ENCODE measurements at places on chromosomes 2 and 18.
A peak's percentile ranks its signal among the peaks of the same experiment; 100 is the strongest.

- DNase-seq, result no peak
Observed at GRCh38 chr2:172249334-172249733, 146.6 kb upstream of the DLX2 start.

DNA sequence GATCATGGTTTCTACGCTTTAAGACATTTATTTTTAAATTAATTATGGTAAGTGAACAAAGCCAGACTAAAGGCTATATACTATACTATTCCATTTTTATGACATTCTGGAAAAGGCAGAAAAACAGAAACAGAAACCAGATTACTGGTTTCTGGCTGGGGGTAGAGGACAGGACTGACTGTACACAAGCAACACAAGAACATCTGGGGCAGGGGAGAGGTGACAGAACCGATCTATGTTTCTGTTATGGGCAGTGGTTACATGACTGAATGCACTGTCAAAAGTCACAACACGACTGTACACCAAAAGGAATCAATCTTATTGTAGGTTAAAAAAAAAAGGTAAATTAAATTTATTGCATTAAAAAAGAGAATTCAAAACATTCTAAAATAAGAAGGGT lies 64.7 kb downstream of the PTPN2 start:
- no peak for DNase-seq

DNA sequence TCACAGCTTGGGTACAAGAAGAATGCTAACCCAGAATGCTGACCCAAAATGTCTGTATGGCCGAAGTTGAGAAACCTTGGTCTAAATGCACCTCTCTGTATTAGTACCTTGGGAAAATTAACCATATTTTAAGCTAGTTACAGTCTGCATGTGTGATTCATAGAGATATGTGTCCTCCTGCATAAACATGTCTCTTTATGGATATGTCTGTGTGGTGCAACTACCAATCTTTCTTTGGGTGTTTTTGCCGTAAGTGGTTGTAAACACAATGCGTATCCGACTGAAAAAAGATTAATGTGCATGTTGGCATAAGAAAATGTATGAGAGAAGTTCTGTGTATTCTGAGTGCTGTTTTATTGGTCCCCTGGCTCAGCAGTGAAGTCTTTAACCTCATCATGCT lies 54.2 kb upstream of the GAREM2 start:
- no peak for DNase-seq

DNA sequence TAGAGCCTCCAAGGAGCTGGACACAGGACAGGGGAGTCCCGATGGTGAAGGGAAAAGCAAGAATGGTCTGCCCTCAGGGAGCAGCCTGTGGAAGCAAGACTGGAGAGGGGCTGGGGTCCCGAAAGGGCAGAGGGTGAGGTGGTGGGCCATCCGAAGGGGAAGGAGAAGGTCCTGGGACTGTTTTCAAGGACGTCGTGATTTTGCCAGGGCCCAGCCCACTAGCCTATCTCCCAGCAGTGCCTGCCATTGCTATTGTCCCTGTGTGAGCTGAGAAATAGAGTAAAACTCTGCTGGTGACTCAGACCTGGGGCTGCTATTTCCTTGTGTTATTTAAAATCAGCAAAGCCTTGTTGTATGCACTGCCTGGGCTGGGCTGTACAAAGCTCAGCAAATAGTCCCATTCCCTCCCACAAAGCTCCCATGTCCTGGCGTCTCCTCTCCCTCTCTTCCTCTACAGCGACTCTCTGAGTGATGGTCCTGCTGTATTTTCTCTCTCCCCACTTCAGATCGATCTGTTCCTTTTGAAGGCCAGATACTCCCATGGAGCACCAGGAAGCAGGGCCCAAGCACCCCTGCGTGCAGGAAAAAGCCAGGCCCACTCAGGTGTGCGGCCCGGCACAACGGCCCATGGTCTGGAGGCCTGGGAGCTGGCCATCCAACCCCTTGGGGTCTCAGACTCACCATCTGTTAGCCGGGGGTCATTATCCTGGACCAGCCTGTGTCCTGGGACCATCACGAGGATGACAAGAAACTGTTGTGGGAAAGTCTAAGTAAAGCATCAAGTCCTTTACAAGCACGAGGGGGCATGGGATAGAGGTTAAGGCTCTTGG lies 65.0 kb upstream of the OTOF start:
- DNase-seq, result no peak

DNA sequence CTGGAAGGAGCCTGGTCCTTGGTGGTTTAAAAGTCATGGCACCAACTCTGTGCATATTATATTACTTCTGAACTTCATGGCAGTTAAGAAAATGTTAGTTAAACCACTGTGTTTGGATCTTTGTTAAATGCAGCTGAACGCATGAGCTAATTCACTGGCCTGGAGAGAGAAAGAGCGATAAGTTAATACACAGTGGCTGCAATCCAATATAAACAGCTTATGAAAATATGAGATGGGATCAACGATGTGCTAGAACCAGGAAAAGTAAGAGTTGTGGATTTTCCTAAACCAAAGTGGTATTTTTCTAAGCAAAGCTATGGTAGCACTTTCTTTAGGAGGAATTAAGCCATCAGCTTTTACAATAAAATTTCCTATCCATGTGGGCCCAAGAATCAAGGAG lies 326.7 kb downstream of the MTX2 start:
- DNase-seq, result no peak

DNA sequence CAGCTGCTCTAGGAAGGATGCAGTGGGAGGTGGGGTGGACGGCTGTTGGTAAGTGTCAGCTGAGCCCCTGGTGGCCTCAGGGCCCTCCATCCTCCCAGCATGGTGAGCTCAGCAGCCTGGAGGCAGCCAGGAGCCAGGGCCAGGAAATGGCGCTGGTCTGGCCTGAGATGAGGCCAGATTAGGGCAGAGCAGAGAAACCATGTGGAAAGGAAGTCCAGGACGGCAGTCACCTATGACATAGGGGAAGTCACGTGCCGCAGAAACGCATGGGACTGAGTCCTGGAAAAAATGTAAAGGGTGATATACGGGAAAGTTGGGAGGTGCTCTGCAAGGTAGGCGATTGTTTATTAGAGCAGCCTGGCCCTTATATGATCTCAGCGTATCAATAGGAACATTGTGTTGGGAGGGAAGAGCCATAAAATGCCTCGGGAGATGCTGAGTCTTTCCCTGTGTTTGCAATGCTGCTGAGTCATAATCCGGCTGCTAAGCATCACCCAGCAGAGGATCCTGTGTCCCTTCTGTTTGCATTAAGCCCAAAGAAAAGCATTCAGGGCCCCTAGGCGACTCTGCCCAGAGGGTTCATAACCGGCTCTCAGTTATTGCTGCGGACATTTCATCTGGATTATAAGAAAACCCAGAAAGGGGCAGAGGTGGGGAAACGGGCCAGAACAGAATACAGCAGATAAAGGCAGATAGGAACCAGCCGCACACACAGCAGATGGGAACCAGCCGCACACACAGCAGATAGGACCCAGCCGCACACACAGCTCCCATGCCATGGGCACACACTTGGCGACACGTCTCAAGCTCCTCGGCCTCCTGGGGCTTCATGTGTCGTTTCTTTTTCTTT lies 30.3 kb upstream of the B3GNT7 start:
- peak; percentile 56 for DNase-seq

DNA sequence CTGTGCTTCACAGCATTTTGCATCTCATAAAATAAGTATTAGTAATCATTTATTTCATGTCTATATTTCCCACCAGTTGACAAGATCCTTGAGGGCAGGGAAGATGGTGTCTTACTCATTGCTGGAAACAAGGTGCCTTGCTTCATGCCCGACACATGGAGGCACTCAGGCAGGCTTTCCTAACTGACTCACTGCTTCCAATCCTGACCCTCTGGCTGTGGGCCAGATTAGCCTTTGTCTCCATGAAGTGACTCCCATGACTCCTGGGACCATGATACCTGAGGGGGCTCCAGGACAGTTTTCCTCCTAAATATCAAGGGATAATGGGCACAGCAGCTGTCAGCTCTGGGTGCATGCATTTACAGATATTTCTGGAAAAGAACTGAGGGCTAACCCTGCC lies 275.1 kb downstream of the AGPS start:
- DNase-seq, result no peak

DNA sequence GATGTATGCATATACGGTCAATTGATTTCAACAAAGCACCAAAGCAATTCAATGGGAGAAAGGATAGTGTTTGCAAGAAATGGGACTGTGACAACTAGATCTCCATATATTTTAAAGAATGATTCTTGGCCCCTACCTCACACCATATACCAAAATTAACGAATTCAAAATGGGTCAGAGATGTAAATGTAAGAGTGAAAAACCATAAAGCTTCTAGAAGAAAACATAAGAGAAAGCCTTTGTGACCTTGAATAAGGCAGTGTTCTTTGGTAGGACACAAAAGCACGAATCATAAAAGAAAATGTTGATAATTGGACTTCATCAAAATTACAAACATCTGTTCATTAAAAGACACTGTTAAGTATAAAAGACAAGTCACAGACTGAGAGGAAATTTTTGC lies 5.0 kb upstream of the PROC start:
- DNase-seq, result no peak

- DNase-seq, result no peak
Observed at GRCh38 chr2:43265421-43265820, 39.0 kb upstream of the ZFP36L2 start.

DNA sequence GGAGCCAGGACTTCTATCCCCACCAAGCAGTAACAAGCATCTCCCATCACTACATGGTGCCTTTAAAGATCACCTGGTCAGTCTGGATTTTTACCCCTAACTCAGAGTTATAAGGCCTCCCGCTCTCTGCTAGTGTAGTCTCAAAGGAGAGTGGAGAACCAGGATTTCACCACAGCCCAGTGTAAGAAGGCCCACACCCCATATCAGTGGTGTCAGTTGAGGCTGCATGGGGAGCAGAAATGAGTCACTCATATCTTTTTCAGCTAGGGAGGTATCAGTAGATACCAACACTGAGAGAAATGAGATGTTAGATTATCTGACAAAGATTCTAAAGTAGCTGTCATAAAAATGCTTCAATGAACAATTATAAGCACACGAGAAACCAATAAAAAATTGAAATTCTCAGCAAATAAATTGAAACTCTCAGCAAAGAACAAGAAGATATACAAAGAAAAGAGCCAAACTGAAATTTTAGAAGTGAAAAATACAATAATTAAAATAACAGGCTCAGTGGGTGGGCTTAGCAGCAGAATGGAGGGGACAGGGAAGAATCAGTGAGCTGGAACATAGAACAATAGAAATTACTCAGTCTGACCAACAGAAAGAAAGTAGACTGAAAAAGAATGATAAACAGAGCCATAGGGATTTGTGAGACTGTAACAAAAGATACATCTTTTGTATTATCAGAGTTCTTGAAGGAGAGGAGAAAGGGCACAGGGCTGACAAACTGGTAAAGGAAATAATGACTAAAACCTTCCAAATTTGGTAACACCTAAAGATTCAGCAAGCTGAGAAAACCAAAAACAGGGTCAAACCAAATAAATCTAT lies 257.7 kb downstream of the ANAPC1 start:
- no peak for DNase-seq

GRCh38 chr2:58503918-58504317 lies 262.8 kb upstream of the FANCL start:
- no peak for DNase-seq

Data from pulmonary artery endothelial cell (primary cell).